Stimulated activated CD8-positive, alpha-beta memory T cell treated with anti-CD3 and anti-CD28 coated beads, Interleukin-7, amount 100 ng/mL, for 1 hour (primary cell): ENCODE measurements at places on chromosomes 11 and 22.

- DNase-seq: no peak
Measured at GRCh38 chr22:30357236-30357570, 396 bp downstream of the CCDC157 start.

- peak; percentile 34 for DNase-seq
Measured at GRCh38 chr22:50267591-50268390, 2.4 kb downstream of the MAPK11 start.

- no peak for DNase-seq
Measured at GRCh38 chr11:82268627-82269026, 465.0 kb downstream of the FAM181B start.

- no peak for DNase-seq
Measured at GRCh38 chr11:97739932-97740800, 1280.6 kb upstream of the CNTN5 start.

DNA sequence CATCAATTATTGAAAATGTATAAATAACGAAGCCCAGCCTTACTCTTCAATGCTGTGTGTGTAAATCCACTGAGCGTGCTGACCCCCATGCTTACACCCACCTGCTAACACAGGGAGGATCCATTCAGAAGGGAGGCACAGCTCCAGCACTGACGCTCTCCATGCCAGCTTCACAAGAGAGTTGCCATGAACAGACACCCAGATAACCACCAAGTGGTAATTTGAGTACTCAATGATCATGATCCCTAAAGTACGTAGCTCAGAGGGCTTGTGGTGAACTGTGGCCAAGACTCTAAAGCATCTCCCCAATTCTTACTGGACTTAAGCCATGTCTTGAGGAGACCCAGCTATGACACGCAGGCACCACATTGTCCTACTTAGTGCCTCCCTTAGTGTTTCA is 98.7 kb downstream of the IGLL1 start:
- DNase-seq: no peak

- DNase-seq: no peak
Measured at GRCh38 chr11:88363004-88363403, 25.5 kb upstream of the CTSC start.

DNA sequence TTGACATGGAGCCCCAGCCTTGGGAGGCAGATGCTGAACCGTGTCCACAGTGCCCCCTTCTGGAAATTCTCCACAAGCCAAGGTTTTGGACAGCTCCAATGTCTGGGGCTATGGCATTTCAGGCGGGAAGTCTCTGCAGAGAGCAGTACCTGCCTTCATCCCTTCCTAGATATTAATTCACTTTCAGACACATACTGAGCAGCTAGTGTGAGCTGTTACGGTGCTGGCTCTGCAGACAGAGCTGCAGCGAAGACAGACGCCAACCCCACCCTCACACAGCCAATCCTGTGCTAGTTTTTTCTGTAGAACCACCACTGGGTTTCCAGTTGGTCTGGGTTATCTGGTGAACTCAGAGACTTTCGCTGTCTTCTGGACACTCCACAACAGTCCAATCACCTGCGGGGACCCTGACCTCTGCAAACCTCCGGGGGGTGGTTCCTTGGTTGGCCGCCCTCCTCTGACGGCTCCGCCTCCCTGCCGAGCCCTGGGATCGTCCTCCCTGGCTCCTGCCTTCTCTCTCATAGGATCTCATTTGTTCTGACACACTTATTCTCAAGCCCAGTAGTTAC is 9.1 kb downstream of the LMF2 start:
- peak; percentile 32 for DNase-seq

- DNase-seq: no peak
Measured at GRCh38 chr11:20367313-20367948, 3.9 kb downstream of the HTATIP2 start.

DNA sequence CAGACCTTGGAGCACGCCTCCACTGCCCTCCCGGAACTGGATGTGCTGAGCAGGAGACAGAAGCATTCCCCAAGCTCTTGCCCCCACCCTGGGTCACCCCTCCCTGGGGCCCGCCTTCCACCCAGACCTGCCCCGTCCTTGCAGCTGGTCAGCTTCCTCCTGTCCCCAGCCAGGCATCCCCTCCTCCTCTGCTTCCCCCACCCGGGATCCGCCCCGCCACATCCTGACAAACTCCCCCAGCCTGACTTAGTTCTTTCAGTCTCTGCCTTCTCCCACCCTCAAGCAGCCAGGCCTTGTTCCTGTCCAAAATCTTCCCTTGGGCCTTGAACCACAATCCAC is 1.1 kb upstream of the PLXNB2 start:
- DNase-seq: no peak

DNA sequence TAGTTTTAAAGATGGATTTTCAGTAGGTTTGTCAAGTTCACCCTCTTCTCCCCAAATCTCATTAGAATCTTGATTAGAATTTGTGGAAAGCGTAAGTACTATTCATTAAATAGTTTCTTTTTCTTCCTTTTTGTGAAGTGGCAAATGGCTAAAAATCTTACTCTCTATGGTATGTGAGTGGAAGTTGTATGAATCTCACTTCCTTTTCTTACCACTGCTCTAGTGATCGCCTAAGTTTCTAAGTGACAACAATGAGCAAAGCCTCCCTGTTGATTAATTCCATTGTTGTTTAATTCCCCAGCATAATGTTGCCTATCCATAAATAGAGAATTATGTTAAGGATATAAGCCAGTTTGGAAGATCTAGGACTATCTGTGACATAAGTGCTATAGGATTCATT is 82.7 kb downstream of the PGR start:
- no peak for DNase-seq

DNA sequence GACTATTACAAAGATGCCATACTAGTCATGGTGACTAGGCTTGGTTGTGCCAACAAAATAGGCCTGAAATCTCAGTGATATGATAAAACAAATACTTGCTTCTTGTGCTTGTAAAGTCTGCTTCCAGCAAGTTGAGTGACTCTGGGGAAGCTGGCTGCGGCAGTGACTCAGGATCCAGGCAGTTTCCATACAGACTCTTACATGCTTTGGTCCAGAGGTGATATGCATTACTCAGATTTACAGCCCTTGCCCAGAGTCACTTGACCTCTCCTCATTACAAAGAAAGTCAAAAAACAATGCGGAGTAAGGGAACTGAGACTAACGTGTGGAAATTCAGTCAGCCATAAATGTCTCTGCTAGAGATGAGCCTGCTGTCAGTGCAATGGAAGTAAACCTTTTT is 387.5 kb downstream of the KCNA4 start:
- DNase-seq: no peak

- DNase-seq: no peak
Measured at GRCh38 chr11:133965031-133965601, 8.3 kb upstream of the IGSF9B start.

DNA sequence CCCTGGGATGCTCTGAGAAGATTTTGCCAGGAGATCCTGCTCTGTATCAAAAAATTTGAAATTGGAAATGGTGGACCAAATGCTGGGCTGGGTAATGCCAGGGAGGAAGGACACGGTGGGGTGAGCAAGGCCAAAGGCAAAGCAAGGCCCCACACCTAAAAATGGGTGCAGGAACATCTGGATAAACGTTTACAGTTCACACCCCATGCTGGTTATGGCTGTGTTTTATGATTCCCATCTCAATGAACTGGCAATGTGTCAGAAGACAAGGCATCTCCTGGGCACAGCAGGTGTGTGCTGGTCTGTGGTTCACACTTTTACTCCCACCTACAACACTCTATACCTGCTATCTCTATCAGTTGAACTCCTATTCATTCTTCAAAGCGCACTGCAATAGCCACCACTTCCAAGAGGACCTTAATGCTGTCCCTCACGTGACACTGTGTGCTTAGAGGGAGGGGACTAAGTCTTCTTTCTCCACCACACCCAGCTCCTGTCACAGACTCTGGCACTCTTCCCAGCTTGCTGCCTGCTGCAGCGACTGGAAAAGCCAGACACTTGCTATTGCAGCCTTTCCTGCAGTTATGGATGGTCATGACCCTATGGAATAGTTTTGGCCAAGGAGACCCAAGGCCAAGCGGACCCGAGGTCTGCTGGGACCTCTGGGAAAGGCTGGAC is 277.5 kb downstream of the CTTN start:
- no peak for DNase-seq

DNA sequence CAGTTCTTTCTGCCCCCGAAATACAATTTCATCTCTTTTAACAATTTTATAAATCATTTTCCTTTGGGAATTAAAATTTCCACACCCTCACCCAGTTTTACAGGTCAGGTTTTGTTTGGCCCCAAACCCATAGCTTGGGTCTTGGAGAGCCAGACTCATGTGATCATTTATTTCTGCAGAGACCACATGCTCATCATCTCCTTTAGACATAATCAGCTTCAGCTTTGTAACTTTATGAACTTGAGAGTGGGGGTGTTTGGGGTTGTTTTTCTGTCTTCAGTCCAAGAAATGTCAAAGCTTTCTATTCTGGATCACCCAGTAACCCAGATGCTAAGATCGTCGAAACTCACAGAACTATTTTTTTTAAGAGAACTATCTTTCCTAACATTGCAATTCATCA is 70.9 kb downstream of the DBX1 start:
- DNase-seq: no peak

DNA sequence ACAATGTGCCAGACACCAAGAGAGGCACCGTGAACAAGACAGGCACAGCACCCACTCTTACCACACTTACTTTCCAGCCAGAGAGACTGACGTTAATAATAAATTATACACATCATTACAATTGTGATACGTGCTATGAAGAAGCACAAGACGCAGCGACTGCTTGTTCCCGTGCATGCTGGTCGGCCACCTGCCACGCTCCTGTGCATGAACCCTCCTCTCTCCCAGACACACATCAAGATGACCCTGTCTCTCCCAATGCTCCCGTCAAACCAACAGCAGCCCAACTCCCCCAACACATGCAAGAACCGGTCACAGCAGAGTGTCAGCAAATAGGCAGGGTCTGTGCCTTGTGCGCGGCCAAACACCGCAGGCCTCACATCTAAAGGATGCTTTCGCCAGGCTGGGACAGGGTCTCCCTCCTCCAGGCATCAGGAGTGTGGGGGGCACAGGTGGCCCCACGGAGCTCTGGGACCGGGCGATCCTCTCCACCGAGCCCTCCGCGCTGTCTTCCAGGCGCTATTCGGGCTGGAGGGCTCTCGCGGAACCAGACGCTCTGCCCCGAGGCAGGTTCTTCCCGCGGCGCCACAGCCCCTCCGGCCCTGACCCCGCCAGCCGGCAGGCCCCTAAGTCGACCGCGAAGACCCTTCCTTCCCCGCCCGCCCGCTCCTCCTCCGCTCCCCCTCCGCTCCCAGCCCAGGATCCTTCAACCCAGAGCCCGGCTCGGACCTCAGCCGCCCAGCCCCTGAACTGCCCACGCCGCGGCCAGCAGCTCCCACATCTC is 533 bp downstream of the SERGEF start:
- DNase-seq: no peak

DNA sequence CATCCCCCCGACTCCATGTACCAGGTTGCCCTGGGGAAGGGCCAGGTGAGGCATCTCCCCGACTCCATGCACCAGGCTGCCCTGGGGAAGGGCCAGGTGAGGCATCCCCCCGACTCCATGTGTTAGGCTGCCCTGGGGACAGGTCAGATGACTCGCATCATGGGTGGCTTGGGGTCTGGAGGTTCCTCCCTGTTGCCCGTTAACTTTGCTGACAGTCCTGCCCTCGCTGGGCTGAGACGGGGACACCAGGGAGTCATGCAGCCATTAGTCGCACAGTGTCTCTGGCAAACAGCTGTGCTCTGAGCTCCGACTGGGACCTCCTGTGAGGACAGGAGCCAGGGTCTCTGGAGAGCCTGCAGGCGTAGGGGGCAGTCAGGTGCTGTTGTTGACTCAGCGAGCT is 336.1 kb downstream of the TBC1D22A start:
- DNase-seq: no peak

DNA sequence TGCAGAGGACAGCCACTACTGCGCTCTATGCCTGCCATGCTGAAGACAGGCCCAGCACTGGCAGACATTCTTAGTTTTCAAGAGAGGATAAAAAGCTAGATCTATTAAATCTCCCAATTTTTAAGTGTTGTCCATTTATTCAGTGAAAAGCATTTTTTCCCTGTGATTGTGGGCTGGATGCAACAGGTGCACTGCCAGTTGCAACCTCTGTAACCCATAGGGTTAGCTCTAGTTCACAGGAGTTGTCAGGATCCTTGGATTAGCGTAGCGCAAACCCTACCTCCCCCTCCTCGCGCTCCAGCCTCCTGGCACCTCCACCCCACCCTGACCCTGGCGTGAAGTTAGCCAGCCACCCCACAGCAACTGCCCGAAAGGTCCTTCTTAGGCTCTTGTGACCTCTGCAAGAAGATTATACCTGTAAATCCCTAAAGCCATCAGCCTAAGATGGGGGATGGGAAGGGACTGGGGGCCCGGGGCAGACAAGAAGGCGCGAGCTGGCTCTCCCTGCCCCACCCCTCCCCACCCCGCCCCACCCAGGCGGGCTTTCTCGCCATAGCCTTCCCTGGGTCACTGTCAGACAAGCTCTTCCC is 30.9 kb downstream of the EIF3F start:
- DNase-seq: no peak

DNA sequence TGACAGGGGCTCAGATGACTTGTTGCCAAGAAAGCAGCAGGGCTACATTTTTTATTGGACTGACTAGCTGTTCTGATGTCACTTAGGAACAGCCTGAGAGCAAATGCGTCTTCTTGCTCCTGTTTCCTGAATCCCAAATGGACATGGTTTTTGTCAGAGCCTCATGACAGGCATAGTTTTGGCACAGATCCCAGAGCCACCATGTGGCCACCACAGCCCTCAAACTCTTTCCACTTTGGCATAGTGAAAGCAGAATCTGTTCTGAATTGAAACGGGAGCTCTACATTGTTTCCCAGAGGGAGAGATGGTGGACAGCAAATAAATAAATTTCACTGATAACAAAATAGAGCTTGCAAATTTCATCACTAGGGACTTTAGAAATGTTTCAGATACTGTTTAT is 222.2 kb downstream of the C11orf87 start:
- DNase-seq: no peak

DNA sequence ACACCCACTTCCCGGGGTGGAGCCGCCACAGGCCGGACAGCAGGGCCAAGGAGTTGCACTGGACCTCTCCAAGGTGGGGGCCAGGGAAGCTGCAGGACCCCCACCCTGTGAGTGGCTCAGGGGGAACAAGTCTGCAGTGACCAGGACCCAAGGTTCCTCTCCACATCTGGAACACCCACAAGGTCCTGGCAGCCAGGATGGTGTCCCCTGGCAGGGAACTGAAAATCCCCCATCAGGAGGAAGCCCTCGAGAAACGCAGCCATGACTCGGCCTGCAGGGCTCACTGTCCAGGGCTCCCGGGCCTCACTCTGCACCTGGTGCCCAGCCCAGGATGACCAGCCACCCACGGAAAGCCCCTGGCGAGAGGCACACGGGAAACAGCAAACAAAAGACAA is 11.5 kb downstream of the RNH1 start:
- no peak for DNase-seq
